ENCODE measurements at places on chromosomes 5 and 9.
A peak's percentile ranks its signal among the peaks of the same experiment; 100 is the strongest.

- no peak for DNase-seq
Observed at GRCh38 chr5:174741352-174741751, 17.0 kb downstream of the MSX2 start.

DNA sequence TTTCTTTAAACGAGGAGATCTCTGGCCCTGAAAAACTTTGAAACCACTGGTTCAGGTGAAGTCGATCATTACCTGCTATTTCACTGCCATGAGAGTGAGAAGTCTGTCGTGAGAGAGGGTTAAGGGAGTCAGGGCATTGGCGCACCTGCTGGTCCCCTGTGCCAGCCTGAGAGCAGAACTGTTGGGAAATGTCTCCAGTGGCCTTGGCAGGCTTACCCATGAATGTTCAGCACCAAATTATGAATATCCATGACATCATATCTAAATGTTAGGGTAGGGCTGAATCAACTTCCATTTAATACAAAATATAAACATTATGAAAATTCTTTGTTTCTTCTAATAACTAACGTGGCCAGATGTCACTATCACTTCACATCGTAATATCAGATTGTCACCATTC, 379.3 kb downstream of the KDM4C start:
- no peak for DNase-seq

DNA sequence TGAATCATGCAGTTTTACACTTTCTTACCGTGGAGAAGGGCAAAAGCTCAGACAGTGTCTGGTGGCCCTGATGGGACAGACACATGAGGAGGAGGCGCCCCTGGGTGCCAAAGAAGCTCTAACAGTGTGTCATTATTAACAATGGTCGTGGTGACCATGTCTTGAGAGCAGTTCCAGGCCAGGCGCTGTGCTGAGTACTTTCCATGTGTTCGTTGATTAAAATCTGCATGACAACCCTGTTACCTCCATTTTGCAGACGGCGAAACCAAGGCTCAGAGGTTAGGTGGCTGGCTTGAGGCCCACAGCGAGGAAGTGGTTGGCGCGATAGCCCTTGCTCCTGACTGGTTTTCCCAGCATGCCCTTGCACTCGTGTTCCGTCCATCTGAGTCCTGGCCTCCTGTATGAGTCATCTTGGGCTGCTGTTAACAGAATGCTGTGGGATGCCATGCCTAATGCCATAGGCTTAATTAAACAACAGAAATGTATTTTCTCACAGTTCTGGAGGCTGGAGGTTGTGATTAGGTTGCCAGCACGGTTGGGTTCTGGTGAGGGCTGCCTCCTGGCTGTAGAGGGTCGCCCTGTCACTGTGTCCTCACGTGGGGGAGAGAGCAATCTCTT, 92.0 kb downstream of the AMBP start:
- DNase-seq, result no peak

DNA sequence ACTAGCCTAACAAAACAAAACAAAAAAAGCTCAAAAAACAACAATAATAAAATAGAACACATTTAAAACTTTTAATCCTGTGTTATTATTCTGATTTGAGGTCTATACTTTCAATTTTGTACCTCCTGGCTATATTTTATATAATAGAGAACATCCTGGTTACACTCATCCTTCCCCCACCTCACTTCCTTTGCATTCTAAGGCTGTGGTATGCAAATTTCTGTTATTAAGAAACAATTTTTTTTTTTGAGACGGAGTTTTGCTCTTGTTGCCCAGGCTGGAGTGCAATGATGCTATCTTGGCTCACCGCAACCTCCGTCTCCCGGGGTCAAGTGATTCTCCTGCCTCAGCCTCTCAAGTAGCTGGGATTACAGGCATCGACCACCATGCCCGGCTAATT, 3.1 kb upstream of the RPL37 start:
- no peak for DNase-seq

- no peak for DNase-seq
Observed at GRCh38 chr5:74833537-74834266, 32.5 kb downstream of the FAM169A start.

DNA sequence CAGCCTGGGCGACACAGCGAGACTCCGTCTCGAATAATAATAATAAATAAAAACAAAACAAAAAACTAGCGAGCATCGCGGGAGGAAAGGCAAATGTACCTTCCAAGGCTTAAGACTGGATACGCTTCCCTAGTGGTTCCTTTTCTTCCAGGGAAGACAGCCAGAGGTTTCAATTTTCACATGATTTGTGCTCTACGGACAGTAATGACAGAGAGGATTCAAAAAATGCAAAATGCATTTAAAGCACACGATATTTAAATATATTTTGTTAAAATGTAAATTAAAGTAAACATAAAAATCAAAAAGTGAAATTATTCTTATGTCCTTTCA, 4.3 kb upstream of the TRIM41 start:
- no peak for DNase-seq

DNA sequence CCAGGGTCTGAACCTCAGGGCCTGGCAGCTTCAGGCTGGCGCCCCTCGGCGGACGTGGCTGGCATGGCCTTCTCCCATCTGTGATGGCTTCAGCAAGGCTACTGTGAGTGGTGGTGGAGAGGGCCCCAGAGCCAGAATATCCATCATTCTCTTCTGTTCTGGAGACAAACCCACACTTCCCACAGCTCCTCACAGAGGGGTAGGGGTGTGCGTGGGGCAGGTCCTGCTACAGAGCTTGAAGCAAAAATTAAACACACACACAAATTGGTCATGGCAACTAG, 9.6 kb downstream of the GPX3 start:
- DNase-seq, result no peak

GRCh38 chr5:37182667-37183066, 66.5 kb downstream of the CPLANE1 start:
- DNase-seq, result no peak

GRCh38 chr9:129595903-129596540, 24.9 kb downstream of the C9orf50 start:
- DNase-seq, result no peak

DNA sequence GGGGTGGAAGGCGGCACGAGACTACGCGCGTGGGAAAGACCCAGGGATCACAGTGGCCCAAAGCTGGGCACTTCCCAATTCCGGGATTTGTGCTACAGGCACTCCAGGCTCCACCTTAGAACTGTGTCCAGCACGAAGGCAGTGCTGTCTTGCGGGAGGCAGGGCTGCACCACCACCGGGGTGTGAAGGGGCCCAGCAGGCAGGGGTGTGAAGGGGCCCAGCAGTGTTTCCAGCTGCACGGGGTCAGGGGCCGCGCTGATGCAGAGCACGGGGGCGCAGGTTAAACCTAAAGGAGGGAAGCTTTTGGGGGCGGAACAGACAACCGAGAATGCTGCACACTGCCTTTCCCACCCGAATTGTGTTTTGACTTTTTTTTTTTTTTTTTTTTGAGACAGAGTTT, 1.1 kb upstream of the PDCD6 start:
- no peak for DNase-seq

DNA sequence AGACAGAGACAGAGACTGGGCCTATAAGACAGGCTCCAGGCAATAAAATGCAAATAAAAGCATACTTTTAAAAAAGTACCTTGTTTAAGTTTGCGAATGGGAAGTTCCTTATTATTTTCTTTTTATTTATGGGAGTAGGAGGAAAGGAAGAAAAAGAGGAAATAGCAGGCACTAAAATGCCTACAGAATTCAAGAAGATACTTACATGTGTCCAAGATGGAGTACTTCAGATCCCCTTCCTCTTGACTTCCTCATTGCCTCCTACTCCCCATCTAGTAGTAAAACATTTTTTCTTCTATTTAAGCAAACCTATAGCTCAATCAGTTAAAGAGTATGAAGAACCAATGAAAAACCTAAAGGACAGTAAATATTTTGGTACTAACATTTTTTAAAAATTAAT, 24.8 kb downstream of the GKAP1 start:
- DNase-seq, result no peak

DNA sequence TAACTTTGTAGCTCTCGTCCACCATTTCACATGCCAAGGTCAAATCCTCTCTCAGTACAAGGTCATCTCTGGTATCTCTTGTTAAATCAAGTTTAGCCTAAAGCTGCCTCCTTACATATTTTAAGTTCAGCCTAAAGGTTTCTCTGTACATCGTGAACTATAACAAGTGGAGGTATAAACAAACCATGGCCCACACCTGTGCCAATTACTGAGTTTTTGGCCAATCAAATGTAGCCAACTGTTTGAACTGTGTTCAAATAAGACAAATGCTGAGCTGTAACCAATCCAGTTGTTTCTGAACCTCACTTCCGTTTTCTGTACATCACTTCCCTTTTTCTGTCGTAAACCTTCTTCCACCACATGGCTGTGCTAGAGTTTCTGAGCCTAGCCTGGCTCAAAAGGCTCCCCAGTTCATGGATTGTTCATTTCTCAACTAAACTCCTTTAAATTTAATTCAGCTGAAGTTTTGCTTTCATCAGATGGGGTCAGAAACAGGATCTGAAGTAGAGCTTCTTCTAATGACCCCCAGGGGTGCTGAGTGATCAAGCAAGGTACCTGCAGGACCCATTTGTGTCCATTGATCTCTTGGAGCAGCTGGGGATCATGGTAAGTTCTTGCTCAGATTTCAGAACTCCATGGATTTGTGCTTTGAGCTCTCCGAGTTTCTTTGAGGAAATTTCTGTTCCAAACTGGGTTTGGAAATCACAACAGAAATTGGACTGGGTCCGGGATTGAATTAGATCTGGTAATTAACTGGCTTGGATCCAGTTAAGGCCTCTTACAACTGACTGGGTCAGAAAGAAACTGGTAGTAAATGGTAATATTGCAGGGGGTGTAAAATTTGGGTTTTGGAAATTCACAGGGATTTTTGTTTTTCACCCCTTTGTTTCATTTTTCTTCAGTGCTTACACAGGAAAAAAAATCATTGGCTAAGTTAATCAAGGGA, 11.0 kb upstream of the NANS start:
- DNase-seq, result peak; percentile 27

GRCh38 chr9:112112941-112113681, 62.0 kb downstream of the SUSD1 start:
- no peak for DNase-seq

- peak; percentile 11 for DNase-seq
Observed at GRCh38 chr5:111774525-111774924, 17.5 kb upstream of the NREP start.

DNA sequence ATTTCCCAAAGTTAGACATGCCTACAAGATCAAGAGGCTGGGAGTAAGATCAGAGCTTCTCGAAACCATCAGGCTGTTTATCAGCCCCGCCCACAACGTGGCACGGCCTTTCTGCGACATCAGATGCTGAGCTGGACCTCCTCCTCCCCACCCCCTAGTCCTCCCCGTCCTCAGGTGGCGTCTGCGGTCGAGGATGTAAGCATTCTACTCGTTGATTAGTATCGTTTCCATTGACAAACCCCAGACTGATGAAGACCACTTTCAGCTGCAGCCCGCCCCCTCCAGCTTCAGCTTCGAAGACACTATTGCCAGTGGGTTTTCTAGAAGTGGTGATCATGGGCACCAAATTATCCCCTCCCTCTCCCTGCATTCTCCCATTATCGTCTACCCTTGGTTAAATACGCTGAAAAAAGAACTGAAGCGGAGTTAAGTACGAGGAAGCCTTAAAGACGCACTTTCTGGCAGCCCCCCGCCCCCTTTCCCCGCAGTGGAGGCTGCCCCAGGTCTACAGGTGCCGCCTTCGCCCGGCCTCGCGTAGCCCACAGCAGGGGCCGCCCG, 1.1 kb downstream of the PPIC start:
- peak; percentile 34 for DNase-seq

DNA sequence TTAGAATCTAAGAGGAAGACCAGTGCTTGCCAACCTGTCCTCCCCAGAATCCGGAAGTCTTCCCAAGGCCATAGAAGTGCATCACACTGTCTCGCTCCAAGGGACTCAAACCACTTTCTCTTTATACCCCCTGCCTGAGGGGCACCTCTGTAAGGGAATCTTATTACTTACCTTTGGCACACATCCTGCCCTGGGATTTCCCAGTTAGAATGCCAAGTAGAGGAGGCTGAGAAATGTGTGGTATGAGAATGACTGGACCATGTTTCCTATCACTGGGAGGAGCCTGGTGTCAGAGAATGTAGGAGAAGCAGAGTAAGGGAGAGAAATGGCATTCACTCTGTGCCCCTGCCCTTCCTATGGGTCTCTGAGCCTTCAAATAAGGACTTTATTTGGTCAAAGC, 85.8 kb downstream of the AOPEP start:
- peak; percentile 50 for DNase-seq

DNA sequence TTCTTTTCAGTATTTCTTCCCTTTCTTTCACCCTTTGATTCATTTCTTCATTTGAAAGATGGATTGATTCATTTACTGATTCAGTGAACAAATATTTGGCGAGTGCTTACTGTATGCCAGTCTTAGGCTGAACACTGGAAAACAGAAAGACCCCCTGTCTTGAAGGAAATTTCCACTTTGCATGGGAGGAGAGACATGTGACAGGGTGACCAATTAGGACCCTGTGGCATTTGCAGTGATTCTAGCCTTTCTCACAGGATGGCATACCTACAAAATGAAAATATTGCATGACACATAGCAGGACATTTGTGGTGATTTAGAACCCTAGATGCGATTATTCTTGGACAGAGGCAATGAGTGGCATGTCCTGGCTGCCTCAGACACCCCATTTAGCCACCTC, 407.2 kb upstream of the SGCD start:
- no peak for DNase-seq

- DNase-seq, result no peak
Observed at GRCh38 chr5:169521366-169521983, 62.1 kb upstream of the SPDL1 start.

DNA sequence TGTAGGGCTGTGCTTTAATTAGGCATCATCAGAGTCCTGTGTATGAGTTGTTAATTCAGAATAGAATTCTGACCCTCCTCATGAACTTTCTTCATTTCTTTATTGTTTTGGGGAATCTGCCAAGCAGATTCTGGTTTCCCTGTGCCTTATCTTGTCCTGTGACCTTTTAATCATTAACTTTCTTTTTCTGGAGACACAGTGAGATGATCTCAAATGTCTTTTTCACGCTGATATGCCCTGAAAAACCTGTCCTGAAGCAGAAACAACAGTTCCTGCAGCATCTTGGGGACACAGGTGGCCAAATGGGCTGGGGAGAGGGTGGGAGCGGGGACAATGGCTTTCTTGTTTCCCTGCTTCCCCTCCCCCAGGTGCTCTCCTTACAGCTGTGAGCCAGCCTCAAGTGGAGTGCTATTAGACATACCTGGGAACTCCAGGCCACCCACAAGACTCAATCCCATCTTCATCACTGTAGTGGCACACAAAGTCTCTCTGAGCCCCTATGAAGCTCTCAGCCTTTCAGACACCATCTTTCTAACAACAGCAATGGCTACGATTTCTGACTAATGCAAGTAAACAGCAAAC, 213.8 kb downstream of the ATP10B start:
- DNase-seq, result no peak

- peak; percentile 6 for DNase-seq
Observed at GRCh38 chr5:81751836-81752643, 1.1 kb upstream of the SSBP2 start.

Data from fibroblast of gingiva (primary cell).